ENCODE measurements at places on chromosomes 7 and 10. TPM values are rescaled to one million over a fixed set of nuclear protein-coding genes. Genes with fewer than 3 reads are reported as not detected.
A peak's percentile ranks its signal among the peaks of the same experiment; 100 is the strongest.

DNA sequence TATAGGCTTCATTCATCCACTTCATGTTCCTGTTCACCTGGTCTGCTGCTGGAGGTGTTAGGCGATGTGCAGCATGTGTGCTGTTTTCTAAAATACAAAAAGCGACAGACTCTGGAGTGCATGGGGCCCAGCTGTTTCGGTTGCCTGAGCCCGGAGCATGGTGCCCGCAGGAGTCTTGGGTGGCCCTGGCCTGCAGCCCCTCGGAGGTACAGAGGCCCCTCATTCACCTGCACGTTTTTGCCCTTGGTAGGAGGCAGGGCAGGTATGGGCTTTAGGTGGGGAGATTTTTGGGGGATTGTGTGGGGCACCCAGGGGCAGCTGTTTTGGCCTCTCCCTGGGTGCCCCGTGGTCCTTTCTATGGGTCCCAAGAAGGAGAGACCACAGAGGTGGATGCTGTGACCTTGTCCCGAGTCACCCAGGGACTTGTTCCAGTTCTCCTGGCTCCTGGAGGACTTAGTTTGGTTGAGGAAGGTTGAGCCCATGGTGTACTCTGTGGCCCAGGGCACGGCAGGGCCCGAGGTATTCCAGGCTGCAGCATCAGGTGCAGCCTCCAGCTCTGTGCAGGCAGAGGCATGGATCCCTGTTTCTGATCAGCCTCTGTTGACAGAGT, 130.7 kb downstream of the TRRAP start:
- DNase-seq, result no peak

DNA sequence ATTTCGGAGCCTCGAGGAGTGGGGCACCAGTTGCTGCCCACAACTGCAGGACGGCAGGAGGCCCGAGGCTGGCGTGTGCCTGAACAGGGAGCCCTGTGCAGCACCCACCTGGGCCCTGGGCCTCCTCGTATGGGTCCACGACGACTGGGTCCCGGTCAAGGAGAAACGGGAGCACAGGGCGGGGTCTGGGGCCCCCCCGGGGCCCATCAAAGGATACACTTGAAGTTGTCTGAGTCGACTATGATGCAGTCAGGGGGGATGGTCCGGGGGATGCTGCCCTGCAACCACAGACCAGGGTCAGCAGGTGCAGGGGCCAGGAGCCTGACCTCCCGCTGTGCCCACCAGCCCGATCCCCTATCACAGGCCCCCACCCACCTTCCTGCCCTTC, 28.5 kb upstream of the NKX6-2 start:
- DNase-seq, result no peak

DNA sequence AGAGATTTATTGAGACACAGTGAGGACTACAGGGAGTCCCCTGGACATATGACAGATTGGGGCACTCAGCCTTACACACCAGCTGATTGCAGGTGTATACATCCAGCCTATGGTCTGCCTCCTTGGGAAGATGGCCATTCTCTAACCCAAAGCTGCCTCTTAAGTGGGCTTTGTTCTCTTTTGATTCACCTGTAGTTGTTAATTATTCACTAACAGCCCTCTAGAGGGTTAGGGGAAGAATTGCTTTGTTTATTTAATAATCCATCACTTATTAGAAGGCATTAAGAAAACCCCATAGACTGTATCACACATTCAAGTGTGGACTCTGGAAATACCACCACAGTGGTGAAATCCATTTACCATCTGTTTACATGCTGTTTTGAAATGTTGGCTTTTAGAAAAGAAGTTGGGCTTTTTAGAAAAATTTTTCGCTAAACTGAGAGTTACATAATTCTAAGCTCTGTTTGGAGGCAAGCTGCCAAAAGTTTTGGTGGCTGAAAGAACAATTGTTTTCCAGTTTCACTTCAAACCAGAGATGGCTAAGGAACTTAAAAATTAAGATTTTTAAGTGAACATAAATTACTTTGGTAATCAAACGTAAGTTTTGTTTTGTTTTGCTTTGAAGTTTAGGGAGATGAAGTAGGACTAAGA, 379.1 kb downstream of the ADRA2A start:
- DNase-seq, result no peak

DNA sequence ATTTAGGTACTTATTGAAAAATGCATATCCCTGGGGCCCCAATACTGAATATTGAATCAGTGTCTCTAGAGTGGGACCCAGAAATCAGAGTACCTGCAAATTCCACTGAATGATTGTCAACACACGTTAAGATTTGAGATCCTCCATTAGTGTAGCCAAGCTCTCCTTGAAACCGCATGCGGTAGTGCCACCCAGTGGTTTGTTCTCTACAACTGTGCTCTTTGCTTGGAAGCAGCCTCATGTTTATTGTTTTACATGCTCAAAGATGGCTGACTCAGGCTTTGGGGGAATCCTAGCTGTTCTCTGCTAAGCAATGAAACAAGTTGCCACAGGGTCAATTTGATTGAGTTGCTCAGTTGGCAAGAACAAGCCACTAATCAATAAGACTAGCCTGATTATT, 340.2 kb upstream of the CELF2 start:
- DNase-seq, result peak; percentile 78

DNA sequence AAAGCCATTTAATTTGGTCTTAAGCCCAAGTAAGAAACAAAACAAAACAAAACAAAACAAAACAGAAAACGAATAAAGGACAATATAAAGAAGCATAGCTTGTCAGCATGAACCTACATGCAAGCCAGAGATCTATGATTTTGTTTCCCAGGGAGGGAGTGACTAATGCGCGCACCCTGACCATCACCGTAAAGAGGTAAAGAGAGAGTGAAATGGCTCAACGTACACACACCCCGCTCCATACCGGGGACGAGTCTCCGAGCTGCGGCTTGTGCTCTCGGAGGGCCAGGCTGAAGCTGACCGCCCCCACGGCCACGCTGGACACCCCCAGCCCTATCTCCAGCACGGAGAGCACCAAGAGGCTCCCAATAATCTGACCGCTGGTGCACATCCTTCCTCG, 1.1 kb downstream of the TMEM196 start:
- peak; percentile 47 for DNase-seq

DNA sequence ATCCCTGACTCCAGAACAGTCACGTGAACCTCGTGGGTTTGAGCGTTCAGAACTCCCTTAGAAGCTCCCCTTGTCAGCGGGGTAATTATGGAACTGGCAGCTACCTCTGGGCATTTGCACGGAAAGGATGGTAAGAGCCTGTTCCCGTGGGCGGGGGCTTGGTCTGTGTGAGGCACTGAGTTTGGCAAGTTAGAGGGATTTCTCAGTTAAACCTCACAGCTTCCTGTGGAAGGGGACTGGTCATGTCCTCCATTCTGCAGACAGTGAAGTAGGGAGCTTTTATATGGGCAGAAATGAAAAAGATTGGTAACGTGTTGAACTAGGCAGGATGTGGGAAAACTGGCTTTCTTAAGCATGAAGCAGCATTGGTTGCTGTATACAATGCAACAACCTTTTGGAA, 16.0 kb downstream of the PALD1 start:
- no peak for DNase-seq

DNA sequence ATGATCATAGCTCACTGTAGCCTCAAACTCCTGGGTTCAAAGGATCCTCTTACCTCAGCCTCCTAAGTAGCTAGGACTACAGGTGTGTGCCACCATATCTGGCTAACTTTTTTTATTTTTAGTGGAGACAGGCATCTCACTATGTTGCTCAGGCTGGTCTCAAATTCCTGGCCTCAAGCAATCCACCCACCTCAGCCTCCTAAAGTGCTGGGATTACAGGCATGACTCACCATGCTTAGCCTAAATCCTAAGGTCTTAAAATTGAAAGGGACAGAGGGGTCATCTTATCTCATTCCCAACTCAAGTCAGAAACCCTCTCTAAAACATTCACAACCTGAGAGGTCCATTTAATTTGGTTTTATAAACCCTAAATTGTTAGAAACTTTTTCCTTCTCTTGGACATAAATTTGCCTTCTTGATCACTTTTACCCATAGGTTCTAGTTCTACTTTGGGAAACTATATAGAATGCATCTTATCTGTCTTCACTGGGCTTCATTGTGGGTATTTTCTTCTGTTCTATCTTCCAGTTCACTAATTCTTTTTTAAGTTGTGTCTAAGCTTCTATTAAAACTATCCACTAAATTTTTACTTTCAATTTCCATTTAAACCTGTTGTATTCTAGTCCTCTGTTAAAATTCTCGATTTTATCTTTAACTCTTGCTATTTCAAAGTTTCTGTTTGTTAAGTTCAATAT, 183.4 kb upstream of the KAT6B start:
- DNase-seq, result no peak

GRCh38 chr10:130439766-130440165, 303.6 kb downstream of the GLRX3 start:
- DNase-seq, result no peak

GRCh38 chr10:114559636-114560035, 98.4 kb downstream of the ABLIM1 start:
- DNase-seq, result no peak

GRCh38 chr7:113120647-113121046, 2.3 kb upstream of the SMIM30 start:
- DNase-seq, result no peak

GRCh38 chr7:92461027-92462003, 14.0 kb downstream of the GATAD1 start:
- DNase-seq, result peak; percentile 46

GRCh38 chr10:12041766-12042408, 722 bp downstream of the UPF2 start:
- peak; percentile 20 for DNase-seq

- DNase-seq, result no peak
These were observed 114.8 kb upstream of the ARID5B start for GRCh38 chr10:61786728-61787127.

- no peak for DNase-seq
These were observed 63.8 kb downstream of the ALOX5 start for GRCh38 chr10:45437587-45438465.

DNA sequence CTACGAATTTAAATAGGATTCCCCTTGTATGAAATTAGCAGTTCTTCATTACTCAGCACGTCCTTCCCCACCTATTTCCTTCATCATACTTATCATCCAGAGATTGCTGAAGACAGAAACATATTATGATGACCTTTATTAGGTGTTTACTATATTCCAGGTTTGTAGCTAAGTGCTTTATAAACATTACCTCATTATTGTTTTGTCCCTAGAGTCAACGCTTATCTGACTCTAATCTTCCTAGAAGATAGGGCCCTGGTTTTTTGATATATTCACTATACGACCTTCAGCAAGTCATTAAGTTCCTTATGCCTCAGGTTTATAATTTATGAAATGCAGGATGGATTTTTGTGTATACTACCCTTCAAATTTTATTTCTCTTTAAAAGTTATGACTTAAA, 36.8 kb upstream of the NRP1 start:
- no peak for DNase-seq

DNA sequence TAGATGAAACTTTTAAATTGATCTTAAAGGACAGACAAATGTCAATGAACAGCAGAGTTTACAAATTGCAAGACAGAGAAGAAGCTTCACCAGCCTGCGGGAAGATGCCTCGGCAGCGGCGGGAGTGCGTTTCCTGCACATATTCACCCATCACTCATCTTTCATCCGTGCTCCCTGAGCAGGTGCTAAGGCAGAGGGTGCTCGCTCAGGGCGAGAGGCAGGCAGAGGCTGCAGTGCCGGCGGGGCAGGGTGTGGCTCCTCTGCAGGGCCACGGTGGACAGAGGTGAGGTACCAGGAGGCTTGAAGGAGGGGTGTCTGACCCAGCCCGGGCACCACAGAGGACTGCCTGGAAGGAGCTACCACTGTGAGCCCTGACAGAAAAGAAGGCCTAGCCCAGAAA, 155.2 kb upstream of the PPP2R2D start:
- no peak for DNase-seq

Gene OPN4
- not detected for total RNA-seq

Gene CPA2
- 0.65 TPM for total RNA-seq
